ENCODE measurements at places on chromosomes 12 and 14.

DNA sequence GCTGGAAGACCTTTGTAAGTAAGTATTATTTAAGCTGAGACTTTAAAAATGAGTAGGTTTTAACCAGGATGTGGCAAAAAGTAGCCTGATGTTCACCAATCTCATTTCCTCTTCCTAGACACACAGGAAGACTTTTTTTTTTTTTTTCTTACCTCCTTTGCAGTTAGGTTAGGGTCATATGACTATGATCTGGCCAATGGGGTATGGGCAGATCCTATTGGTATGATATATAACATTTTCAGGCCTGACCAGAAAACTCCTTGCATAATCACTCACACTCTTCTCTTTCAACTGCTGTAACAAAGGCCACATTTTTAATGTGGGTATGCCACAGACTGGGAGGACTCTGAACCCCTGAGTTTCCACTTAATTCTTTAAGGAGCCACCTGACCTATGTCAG lies 2.7 kb upstream of the RPS6KA5 start:
- DNase-seq: no peak

DNA sequence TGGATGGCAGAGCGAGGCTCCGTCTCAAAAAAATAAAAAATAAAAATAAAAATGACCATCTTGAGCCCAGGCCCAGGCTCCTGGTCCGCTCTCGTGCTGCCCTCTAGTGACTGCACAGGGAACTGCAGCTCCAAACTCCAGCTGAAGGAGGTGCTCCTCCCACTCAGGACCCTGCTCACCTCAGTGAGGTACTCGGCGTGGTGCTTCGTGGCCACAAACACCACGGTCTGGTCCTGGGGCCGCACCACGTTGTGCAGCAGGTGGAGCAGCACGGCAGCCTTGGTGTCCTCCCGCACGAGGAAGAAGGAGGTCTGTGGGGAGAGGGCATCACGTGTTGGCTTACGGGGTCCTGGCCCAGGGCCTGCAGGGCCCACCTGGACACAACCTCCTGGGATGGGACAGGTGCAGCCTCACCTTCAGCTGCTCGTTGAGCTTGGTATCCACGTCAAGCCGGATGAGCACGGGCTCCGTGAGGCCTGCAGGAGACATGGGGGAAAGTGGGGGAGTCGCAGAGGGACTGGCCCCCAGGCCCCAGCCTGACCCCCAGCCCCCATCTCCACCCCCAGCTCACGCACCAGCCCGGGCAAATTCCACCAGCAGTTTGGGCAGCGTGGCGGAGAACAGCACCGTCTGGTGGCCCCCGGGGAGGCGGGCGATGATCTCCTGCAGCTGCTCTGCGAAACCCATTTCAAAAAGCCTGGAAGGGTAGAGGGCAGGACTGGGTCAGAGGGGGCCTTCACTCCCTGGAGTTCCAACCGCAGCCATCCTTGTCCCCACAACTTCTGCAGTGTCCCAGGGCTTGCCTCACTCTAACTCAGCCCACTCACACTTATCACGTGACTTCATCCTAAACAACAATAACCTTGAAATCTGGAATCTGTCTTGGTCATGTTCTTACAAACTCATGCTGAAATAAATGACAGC lies 10.6 kb downstream of the DDX54 start:
- DNase-seq: peak; percentile 90

DNA sequence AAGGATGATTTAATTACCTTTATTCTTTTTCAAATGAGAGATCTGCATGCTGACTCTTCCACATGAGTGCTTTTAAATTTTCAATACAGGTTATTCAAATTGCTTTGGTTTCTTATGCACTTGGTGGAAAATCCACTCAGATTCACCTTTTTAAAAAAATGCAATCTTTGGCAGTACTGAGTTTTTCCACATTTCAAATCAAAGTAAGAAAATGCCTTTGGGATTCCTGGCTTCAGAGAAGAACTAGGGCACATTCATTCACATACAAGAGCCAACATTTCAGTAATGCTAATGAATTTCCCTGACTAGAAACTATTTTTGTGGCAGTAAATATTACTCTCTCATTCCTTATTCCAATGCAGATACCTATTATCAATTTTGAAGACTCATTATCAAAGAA lies 342.2 kb downstream of the ETNK1 start:
- no peak for DNase-seq

- DNase-seq: no peak
Observed at GRCh38 chr12:14691560-14691959, 4.8 kb downstream of the GUCY2C start.

DNA sequence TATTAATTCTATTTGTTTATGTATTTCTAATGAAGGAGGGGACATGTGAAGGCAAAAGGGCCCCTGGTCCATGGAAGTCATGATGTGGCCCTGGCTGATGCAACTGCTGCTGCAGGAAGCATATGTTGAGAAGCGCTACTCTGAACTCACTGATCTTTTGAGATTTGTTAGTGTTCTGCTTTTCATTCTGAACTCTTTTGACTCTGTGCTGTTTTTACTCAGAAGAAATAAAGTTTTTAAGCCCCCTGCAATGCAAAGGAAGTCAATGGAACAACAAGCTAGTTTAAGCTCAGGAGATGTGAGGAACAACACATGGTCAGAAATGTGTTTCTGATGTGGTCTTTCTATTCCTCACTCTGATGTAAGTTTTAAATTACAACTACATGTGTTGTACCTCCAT lies 88.9 kb upstream of the BTG1 start:
- no peak for DNase-seq

GRCh38 chr12:18676996-18677588 lies 60.7 kb downstream of the PLCZ1 start:
- no peak for DNase-seq

- DNase-seq: no peak
Observed at GRCh38 chr14:65751510-65751909, 339.0 kb downstream of the FUT8 start.

- no peak for DNase-seq
Observed at GRCh38 chr14:88179716-88180115, 143.4 kb downstream of the KCNK10 start.

Measured in nephron progenitor cell (in vitro differentiated cells).